HFFc6 (cell line): ENCODE measurements at places on chromosomes 4 and X.

- DNase-seq = no peak
Measured at GRCh38 chr4:69058410-69059059, 37.7 kb upstream of the UGT2B7 start.

DNA sequence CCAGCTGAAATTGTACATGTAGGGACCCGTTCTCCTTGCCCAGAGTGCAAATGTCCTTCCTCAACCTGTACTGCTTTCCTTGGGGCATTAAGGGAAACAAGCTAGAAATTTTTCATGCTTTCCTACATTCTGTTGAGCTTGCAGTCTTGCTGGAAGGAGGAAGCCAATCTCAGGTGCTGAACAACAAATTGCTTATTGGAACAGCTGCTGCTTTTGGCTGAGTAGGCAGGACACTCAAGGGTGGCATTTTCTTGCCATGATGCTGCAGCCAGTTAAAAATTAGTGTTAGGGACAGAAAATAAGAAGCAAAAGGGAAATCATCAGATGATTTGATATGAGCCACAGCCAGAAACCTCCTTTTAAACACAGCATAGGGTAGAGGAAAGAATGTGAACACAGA is 223.7 kb downstream of the QDPR start:
- DNase-seq = no peak

GRCh38 chrX:77398330-77398954 is 48.7 kb upstream of the FGF16 start:
- DNase-seq = no peak

DNA sequence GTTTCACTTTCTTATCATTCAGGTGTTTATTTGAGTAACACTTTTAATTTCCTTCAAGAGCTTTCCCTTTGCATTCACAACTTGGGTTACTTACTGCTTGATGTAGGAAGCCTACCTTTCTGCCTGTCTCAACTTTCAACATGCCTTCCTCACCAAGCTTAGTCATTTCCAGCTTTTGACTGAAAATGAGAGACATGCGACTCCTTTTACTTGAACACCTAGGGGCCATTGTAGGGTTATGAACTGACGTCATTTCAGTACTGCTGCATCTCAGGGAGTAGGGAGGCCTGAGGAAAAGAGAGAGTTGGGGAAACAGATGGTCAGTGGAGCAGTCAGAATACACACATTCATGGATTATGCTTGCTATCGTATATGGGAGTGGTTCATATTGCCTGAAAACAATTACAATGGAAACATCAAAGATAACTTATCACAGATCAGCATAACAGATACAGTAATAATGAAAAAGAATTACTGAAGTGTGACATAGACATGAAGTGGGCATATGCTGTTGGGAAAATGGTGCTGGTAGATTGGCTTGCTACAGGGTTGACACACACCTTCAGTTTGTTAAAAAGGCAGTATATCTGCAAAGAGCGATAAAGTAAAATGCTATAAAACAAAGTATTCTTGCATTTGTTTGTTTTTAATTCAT is 25.7 kb downstream of the USP53 start:
- no peak for DNase-seq

DNA sequence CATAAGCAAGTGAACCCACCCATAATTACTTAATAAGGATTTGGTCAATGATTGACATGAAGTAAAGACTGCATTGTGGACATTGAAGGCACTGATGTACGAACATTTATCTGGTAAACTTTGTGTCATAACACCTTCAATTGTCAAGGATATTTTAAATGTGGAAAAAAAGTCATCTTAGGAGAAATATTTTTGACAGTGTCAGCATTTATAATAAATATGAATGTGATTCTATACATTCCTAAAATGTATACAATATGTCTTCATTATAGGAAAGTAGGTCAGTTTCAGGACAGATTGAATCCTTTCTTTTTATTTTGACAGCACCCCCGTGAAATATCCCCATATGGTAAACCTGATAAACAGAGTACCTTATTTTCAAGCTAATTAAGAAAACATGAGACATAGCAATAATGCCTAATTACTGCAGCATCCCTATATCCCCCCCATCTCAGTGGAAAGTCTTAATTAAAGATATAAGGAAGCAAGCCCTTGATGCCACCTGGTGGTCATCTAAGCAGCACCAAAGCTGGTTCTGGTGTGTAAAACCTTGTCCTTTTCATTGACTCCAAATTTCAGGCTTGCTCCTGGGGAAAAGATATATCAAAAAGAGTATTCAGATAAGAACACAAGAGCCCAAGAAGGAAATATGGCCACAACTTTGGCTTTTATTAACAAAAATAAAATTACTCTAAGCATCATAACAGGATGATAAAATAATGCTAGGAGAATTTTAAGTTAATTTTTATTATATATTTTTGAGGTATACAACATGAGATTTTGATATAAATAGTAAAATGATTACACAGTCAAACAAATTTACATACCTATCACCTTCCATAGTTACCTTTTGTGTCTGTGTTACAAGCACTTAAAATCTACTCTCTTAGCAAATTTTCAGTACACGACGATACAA is 379.7 kb downstream of the TLL1 start:
- DNase-seq = peak; percentile 18

GRCh38 chr4:145195167-145195952 is 15.0 kb upstream of the OTUD4 start:
- DNase-seq = no peak

DNA sequence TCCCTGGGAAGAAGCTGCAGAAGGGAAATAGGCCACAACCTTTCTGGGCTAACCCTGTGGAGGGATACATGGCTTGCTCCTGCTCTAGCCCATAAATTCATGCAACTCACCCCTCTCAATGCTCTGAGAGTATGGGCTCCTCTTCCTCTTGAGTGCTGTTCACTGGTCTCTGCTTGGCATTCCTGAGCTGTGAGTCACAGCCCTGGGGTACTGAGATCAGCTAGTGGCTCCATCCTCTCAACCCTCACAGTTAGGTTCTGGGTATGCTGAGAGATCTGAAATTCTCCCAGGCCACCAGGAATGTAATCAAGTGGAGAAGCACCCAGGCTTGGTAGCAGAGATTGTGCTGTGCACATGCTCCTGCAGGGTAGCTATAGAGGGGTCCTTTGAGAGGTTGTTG is 60.6 kb upstream of the SPANXN2 start:
- DNase-seq = no peak

DNA sequence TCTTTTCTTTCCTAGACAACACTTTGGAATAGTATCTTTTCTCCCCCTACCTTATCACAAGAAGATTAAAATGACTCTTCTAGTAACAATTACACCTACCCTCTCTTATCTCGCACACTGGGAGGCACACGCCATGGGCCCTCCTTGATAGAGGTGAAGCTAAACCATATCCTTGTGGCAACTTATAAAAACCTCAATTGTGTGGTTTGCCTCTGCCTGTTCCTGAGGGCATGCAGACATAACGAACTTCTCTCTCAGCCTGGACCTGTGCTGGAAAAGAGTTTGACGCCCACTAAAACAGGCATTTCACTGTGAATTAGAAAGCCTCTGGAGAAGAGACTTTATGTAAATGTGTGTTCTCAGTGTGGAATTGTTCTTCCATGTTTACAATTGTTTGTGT is 141.2 kb downstream of the NDST3 start:
- DNase-seq = no peak

DNA sequence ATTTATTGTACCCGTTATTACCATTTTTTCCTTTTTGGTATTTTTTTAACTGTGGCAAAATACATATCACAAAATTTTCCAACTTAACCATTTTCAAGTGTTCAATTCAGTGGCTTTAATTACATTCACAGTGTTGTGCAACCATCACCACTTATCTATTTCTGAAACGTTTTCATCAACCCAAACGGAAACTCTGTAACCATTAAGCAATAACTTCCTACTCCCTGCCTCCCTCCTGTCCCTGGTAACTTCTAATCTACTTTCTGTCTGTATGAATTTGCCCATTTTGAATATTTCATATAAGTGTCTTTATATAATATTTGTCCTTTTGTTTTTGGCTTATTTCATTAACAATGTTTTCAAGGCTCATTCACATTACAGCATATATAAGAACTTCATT is 57.4 kb upstream of the MSN start:
- no peak for DNase-seq

GRCh38 chr4:40507977-40508376 is 121.7 kb downstream of the RBM47 start:
- no peak for DNase-seq

GRCh38 chr4:123116412-123116811 is 194.0 kb upstream of the NUDT6 start:
- no peak for DNase-seq

DNA sequence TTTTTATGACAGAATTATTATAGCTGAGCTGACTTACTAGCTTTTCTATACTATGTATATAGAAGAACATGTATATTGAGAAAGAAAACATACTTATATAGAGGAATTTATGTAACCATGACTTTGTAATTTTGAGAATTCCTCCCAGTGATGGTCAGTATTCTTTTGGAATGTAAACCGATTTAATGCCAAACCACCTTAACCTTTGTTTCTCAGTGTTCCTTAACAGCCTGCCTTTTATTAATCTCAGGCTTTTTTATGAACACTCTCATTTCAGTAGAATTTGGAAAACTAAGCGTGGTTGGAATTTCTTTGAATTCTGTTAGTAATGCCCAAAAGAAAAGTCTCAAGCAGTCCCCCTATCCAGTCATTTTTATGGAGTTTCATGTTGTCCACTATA is 47.0 kb downstream of the MOSPD2 start:
- peak; percentile 43 for DNase-seq

DNA sequence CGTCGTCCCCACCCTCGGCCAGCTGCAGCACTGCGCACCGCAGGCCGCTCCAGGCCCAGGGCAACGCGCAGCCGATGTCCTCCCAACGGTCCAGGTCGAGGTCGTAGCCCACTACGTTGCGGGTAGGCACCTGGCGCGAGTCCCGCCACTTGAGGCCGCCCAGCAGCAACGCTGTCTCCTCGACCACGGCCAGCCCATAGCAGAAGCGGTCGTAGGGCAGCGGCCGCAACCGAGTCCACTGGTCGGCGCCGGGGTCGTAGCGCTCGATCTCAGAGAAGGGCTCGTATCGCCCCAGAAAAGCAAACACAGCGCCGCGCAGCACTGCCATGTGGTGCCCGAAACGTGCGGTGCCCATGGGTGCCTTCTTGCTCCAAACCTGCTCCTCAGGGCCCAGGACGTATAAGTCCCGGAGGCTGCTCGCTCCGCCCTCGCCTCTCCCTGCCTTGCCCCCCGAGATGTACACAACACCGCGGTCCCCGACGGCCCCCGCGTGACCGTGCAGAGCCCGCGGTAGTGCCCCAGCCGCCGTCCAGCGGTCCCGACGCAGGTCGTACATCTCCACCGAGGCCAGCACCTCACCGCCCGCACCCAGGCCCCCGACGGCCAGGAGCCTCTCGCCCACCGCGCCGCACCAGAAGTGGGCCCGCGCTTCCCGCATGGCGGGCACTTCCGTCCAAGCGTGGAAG is 2.1 kb downstream of the KLHL34 start:
- no peak for DNase-seq
